ENCODE measurements at places on chromosomes 6 and 20.

GRCh38 chr6:38241200-38241871, 398.4 kb downstream of the BTBD9 start:
- DNase-seq, result no peak

DNA sequence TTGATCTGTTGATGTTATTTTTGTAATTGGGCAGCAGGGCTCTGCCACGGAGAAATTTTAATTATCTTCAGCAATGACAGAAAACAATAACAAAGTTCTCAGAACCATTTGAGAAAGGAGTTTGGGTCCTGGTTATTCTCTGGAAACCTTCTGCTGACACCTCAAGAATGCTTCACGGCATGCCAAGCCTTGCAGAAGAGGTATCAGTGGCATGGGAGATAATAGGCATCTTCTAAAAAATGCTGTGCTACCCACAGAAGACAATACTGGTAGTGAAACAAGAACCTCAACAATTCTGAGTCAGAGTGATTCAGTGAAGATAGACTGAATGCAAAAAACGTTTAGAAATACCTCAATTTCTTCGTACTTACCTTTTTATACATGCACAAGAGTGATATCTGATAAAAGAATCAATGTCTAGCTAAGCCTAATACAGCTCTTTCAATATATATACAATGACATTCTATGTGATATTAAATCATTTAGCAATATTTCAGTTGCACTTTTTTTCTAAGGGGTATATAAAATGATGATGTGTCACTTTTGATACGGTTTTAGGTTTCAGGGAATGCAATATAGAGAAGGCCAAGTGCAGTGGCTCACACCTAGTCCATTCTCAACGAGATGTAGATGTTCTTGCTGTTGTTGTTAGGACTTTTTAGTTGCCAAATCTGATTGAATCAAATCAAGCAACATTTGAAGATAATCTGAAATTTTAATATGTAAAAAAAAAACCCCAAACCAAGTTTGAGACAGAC, 110.4 kb upstream of the COL21A1 start:
- DNase-seq, result no peak

DNA sequence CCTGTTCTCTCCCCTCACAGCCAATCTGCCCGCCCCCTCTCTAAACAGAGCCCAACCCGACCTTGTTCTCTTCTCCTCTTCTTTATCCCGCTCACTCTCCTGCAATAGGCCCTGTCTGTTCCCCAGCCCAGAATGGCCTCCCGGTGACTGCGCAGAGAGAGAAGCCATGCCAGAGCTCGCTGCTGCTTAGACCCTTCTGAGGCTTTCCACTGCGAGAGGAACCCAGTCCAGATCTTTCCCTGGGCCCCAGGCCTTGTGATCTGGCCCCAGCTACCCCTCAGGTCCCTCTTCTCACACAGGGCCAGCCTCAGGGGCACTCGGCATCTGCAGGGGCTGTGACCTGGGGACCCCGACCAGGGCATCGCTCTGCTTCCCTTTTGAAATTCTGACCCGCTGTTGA, 58.1 kb downstream of the TMEM242 start:
- no peak for DNase-seq

GRCh38 chr20:43981540-43981939, 66.9 kb downstream of the TOX2 start:
- no peak for DNase-seq

- no peak for DNase-seq
These were observed 27.8 kb downstream of the FOXP4 start for GRCh38 chr6:41573985-41574384.

- no peak for DNase-seq
These were observed 154.8 kb downstream of the BCAS1 start for GRCh38 chr20:53915446-53916172.

DNA sequence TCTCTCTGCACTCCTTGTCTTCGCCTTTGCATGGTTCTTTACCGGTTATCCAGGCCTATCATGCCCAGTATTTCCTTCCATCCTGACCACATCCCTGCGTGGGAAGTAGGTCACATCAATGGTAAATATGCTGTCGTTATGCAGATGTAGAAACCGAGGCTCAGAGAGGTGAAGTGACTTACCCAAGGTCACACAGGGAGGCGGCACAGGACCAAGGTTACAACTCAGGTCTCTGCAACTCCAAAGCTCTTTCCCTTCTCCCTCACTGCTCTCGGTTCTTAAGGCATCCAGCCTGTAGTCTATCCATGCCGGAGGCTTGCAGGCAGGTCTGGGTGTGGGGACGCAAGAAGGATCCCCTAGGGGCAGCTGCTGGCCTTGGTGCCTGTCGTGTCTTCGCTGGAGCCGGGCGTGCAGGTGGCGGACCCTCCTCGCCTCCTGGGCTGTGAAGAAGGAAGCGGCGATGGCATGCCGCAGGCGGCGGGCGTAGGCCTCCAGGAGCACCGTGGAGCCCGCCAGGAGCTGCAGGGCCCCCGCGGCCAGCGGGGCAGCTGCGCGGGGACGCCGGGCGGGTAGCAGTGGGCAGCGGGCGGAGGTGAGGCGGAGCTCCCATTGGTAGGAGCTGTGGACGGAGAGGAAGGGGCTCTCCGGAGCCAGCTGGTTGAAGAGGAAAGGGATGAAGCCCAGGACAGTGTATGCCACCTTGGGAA, 9.1 kb downstream of the OCSTAMP start:
- DNase-seq, result no peak

DNA sequence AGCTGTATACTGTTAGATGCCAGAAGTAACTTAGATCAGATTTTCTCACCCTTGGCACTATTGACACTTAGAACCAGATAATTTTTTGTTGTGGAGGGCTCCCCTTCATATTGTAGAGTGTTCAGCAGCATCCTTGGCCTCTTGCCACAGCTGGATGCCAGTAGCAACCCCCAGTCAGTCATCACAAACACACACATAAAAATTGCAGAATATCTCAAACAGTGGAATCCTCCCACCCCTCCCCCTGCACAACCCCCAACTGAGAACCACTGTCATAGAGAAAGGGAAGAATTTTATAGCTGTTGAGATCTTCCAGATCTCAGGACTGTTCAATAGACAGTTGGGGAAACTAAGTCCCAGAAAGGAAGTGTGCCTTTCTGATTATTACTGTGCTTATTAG, 81.2 kb upstream of the VSTM2L start:
- DNase-seq, result no peak

- DNase-seq, result no peak
These were observed 184.5 kb upstream of the SLC35B3 start for GRCh38 chr6:8619853-8620252.

DNA sequence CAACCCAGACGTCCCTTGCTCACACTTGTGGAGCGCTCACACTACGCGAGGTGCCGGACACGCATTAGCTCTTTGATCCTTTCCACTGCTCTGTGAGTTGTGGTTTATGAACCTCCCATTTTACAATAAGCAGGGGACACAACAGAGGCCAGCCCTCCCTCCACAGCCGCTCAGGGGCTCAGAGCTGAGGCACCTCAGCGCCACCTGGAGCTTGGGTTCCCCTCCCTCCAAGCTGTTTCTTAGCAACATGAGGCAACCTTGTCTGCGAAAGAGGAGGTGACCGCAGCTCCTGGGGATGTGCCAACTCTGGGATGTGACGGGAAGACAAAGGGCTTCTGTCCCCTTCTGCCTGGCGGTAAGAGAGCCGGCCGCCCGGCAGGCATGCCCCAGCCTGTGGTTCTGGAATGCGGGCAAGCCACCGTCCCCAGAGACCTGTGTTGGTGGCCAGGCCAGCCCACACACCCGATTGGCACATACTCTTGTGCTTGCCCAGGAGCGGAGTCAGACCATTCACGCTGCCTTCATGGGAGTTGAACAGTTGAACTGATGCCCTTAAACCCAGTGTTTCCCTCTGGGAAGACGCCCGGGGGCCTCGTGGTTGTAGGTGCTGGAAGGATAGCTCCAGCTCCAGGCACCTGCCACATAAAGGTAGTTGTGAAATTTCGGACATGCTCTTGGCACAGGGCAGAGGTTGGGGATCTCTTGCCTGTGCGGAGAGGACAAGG, 44.5 kb downstream of the RBM38 start:
- DNase-seq, result no peak

GRCh38 chr6:104603108-104603745, 256.5 kb downstream of the HACE1 start:
- DNase-seq, result no peak

- DNase-seq, result no peak
These were observed 130.6 kb downstream of the RFX6 start for GRCh38 chr6:117007659-117008058.

GRCh38 chr6:168039849-168040248, 39.2 kb downstream of the FRMD1 start:
- no peak for DNase-seq

DNA sequence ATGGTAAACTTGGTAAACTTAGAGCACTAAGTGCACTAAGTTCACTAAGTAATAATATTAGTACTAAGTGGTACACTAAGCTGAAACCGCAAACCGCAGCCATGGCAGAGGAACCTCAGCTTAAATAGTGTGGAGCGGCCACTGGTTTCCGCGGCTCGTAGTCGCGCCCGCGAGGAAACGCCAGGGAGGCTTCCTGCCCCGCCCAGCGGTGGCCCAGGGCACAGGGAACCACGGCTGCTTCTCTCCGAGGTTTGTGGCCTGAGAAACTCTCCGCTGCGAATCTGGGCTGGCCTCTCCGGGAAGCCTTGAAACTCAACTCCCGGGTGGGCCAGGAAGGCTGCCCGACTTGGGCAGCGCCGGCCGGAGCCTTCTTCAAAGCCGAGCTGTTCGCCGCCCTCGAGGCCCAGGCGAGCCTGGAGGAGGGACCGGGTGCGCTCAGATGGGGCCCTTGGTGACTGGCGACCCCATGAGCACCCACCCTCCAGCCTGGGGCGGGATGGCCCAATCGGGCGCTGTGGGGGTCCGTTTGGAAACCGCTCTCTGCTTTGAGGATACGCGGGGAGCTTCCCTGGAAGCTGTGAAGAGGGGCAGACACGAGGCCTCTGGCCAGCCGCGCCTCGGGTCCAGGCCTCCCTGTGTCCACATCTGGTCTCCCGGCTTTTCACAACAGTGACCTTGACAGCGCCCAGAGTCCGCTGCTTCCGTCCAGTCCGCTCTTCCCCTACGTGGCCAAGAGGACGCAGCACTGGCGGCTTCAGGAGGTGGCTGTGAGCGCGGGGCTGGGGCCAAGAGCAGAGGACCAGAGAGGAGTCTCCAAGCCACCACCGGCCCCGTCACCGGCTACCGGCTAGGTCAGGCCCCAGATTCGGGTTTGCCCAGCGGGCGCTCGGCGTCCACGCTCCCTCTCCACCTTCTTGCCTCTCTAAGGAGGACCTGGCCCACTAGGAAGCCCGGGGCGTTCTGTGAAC, 25.4 kb upstream of the HLA-E start:
- no peak for DNase-seq

- DNase-seq, result no peak
These were observed 21.8 kb downstream of the PCK1 start for GRCh38 chr20:57582432-57583288.
